Stromal cell of bone marrow (primary cell): ENCODE measurements at places on chromosomes 5 and 9.

- no peak for DNase-seq
These were observed 178.3 kb downstream of the HSPA4 start for GRCh38 chr5:133229931-133230664.

GRCh38 chr5:131998431-131999040 lies 12.9 kb downstream of the ACSL6 start:
- DNase-seq: no peak

- DNase-seq: no peak
These were observed 10.9 kb downstream of the PTPN3 start for GRCh38 chr9:109487247-109487646.

GRCh38 chr9:30519756-30520155 lies 1864.7 kb upstream of the ACO1 start:
- no peak for DNase-seq

GRCh38 chr5:92822183-92822582 lies 758.8 kb downstream of the NR2F1-AS1 start:
- DNase-seq: no peak

DNA sequence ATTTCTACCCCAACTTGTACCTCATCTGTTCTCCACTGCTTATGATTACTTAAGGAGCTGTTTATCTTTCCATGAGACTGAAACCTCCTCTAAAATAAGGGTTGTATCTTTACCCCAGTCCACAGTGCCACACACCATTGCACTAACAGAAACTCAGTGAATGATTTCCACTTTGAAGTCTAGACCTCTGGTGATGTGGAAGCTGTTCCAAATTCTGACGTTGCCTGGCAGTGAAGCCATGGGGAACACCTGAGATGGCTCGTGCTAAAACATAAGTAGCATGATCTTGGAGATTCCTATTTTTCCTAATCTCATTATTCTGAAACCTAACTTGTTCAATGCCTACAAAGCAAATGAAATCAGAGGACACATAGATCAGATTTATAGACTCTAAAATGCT lies 583.2 kb downstream of the EBF1 start:
- DNase-seq: no peak
